ENCODE measurements at places on chromosomes 7 and 10. TPM values are rescaled to one million over a fixed set of nuclear protein-coding genes. Genes with fewer than 3 reads are reported as not detected.

DNA sequence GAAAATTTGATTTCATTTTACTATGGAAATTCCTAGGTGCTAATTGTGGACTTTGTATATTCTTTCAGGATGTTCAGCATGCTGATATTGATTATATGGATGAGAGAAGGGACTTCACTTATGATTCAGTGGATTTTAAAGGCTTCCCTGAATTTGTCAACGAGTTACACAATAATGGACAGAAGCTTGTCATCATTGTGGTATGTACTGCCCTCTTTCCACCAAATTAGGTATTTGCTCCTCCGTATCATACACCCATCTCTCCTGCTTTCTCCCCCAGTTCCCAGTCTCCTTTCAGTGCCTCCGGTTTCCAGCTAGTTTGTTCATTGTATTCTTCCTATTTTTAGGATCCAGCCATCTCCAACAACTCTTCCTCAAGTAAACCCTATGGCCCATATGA is 34.6 kb downstream of the MGAM start:
- DNase-seq: no peak

GRCh38 chr10:79125092-79125491 is 56.3 kb downstream of the ZMIZ1 start:
- no peak for DNase-seq

The DGKI gene
- 0.71 TPM for total RNA-seq

DNA sequence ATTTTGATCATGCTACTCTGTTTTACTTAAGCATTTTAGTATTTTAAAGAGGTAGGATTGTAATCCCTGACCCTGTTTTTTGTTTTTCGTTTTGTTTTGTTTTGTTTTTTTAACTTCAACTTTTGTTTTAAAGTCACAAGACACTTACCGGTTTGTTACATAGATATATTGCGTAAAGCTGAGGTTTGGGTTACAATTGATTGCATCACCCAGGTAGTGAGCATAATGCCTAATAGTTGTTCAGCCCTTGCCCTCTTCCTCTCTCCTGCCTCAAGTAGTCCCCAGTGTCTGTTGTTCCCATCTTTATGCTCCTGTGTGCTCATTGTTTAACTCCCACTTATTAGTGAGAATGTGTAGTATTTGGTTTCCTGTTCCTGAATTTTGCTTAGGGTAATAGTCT is 93.1 kb upstream of the TEX47 start:
- DNase-seq: no peak

The TMEM26 gene
- 1.9 TPM for total RNA-seq

DNA sequence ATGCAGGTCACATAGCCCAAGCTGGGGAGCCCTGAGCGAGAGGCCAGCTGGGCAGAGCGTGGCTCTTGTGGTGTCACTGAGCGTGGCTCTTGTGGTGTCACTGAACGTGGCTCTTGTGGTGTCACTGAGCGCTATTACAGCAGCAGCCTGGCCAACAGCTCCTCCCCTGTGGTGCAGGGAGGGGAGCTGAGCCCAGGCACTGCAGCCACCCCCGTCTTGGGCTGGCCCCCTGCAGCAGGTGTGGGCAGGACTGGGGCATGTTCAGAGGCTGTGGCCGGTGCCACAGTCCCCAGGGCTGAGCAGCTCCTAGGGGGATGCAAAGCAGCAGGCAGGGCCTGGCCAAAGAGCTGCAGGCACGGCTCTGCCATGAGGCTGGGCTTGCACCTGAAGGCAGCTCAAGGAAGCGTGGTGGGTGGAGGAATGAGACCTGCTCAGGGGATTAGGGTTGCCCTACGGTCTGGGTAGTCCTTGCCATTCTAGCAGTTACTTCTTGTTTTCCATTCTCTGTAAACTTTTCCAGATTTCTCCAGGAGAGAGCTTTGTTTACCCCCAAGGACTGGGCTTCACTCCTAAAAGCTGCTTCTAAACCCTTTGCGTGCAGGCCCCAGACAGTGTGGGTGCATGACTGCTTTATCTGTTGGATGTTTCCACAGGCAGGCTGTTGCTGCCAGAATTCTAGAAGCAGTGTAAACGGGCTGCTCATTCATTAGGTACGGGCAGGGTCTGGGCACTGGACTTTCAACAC is 29.2 kb downstream of the ZNF783 start:
- no peak for DNase-seq

DNA sequence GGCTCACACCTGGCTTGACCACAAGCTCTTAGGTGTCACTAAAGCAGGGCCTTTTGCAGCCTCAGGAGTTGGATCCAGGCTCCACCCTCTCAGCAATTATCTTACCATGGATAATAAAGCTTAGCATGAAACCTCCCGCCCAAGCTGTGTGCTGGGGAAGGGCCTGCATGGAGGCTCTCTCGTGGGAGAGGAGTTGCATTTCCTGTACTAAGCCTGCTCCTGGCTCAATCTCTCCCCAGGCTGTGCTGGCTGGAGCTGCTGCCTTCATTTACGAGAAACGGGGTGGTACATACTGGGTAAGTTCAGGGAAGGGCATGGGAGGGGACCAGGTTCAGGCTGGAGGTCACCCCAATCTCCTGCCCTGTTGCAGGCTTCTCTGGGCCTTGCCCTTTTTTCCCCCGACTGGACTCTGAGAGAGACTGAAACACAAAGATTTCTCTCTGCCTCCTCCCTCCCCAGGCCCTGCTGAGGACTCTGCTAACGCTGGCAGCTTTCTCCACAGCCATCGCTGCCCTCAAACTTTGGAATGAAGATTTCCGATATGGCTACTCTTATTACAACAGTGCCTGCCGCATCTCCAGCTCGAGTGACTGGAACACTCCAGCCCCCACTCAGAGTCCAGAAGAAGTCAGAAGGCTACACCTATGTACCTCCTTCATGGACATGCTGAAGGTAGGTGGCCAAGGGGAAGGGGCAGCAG is 2.7 kb downstream of the TMEM176A start:
- DNase-seq: no peak

The NPFFR1 gene
- 0.06 TPM for total RNA-seq

GRCh38 chr7:135117096-135117495 is 30.8 kb upstream of the TMEM140 start:
- DNase-seq: no peak

- DNase-seq: no peak
Measured at GRCh38 chr7:136342251-136342650, 365.1 kb upstream of the MTPN start.

- DNase-seq: no peak
Measured at GRCh38 chr10:103044942-103045489, 126.9 kb downstream of the CNNM2 start.

The HOXA5 gene
- total RNA-seq: not detected

DNA sequence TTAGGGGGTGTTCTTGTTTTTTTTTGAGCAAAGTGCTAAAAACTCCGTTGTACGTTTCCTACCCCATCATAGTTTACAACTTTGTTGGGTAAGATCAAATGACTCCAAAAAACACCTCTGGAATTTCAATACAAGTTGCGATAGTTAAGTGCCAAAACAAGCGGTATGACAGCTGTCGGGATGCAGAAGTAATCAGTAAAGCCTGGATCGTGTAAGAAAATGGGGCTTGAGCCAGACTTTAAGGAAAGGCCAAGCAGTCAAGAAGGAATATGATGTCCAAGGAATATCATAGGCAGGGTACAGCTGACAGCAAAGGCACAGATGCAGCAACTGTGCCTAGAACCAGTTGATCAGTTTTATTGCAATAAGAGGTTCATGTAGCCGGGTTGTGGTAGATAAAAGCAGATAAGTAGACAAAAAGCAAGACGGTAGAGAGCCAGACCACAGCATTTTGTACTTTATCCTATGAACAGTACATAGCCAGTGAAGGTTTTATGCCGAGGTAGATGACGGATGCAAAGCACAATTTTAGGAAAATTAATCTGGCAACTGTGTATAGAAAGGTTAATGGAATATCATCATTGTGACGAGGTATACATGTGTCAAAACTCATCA is 45.5 kb downstream of the UBE2H start:
- DNase-seq: no peak

DNA sequence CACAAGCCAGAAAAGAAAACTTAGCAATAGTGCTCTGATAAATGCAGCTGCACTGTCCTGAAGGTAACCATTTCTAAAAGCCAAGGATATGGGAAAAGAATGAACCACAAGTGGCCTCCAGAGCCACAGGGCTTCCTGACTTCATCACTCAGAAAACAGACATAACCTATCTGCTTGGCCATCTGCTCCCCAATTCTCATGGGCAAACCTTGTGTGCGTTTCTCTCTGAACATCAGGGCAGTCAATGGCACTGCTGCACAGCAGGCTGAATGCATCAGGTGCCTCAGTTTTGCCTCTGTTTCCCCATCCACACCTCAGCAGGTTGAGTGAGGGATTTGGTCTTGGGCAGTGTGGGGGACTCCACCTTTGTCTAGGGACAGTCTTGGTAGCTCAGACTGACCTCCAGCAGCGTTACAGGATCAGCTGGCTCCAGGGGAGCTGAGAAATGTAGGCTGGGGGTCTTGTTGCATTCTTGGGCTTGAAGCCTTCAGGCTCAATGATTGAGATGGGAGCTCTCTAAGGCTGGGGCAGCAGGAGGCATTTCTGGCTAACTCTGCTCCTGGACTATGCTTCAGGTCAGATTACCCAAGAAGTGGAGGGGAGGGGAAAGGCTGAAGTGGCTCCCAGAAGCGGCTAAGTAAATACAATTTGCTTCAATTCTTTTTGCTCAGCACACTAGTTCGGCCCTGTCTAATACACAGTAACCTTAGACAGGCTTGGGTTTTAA is 23.6 kb upstream of the PDLIM1 start:
- DNase-seq: no peak

DNA sequence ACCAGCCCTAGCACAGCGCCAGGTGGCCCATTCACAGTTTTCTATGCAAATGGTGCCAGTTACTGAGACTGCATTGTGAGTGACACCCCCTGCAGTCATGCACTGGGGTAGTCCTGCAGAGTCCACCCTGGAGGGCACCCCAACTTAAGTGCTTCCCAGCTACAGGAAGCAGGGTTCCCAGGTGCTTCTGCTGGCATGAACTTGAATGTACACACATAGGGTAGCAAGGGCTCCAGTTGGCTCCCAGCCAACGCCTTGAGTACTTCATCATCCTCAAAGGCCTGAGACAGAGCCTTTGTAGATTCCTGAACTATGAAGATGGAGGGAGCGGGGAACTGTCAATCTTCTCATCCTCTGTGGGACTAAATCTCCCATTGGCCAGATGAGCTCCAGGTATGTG is 11.5 kb upstream of the NPFFR1 start:
- no peak for DNase-seq

DNA sequence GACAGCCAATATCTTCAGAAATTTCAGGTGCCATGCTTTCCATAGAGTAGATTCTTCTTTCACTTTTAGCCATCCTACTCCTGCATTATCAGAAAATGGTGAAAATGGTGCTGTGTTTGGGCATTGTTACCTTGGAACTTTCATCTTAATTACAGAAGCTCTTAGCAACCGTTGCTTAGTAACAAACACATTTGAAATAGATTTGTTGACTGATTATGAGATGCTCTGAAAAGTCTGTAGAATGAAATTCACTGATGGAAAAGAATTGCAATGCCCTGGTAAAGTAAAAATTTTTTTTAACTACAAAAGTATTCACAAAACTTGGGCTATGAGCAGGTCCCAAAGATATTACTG is 249.3 kb upstream of the NEBL start:
- DNase-seq: no peak

GRCh38 chr10:63376560-63377304 is 89.0 kb downstream of the JMJD1C start:
- DNase-seq: no peak

The GDF2 gene
- total RNA-seq: not detected

GRCh38 chr10:122459561-122460273 is 1.6 kb upstream of the HTRA1 start:
- no peak for DNase-seq

The CUZD1 gene
- total RNA-seq: 13.0 TPM

The SGMS1 gene
- 15.6 TPM for total RNA-seq

DNA sequence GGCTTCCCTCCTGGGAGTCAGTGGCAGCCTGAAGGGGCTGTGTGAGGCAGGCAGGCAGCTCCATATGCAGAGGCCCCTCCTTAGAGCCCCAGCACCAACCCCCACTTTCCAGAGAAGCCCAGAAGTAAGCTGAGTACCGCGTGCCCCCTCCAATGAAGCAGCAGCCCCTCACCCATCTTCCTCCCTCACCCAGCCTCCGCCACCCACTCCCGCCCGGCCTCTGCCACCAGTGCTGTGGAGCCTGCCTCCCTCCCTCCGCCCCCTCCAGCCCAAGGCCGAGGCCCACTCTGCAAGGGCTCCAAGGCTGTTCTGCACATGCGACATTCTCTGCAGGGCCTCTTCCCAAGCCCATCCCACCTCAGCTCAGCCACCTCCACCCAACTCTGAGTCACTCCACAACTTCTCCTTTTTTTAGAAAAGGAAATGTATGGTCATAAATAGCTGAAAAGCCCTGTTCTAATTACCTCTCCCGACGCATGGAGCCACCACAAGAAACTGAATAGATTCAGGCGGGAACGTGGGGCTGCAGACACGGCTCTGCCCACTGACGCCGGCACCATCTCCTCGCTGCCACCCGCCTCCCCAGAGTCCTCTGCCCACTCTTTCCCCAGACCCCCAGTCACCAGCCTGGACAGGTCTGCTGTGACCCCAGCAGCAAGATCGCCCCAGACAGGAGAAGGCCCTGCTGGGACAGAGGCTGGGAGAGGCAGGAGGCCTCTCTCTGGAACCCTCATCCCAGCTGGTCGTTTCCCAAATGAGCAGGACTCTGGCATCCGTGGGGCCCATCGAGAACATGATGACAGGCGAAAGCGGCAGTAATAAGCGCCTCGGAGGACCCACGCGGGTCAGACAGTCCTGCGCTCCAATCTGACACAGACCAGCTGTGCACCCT is 213.9 kb downstream of the MAD1L1 start:
- no peak for DNase-seq

- no peak for DNase-seq
Measured at GRCh38 chr7:24827589-24827988, 70.3 kb upstream of the GSDME start.

DNA sequence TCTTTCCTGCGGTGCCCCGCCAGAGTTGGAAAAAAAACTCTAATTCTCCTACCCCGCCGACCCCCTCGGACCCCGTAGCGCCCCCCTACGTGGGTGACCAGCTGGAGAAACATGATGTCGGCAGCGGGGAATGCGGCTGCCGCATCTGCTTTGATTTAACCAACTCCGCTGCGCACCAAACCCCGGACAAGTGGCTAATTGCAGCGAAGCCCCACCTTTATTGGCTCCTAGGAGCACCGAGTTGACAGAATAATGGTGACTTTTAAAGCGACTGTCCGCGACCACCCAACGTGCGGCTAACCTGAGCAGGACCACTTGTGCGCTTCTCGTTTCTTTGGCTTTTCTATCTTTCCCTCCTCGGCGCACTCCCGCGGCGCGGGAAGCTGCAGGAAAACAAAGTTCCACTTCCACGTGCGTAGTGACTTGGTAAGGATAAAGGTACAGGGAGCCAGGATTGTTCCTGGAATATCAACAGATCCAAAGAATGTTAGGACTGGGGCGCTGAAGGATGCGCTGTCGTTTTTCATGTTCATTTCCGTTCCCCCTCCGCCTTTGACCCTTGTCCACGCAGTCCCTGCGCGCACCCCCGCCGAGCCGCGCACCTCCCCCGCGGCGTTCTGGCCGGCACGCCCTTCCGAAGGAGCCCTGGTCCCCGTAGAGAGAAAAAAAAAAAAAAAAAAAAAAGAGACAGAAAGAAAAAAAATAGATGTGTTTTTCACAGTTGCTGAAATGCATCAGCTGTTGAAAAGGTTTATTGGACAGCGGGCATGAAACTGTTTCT is 1.4 kb downstream of the WNT16 start:
- peak; percentile 60 for DNase-seq

- DNase-seq: no peak
Measured at GRCh38 chr7:133118261-133118660, 36.4 kb upstream of the CHCHD3 start.

The TDRD1 gene
- 0.92 TPM for total RNA-seq

The OLAH gene
- not detected for total RNA-seq

The ZCCHC24 gene
- 6.2 TPM for total RNA-seq

Data from H1 (cell line).